Left ventricle myocardium inferior (tissue), 1 donor: ENCODE measurements at places on chromosomes 6 and 20. TPM values are rescaled to one million over a fixed set of nuclear protein-coding genes. Genes with fewer than 3 reads are reported as not detected.

Gene ZNF512B
- 12.6 TPM for total RNA-seq

Gene ENPP3
- total RNA-seq, result 0.14 TPM

Gene SLC17A9
- total RNA-seq, result 0.47 TPM

Gene CDC40
- 16.1 TPM for total RNA-seq

Gene GPANK1
- total RNA-seq, result 19.2 TPM

Gene CUTA
- 107 TPM for total RNA-seq

Gene TSBP1
- total RNA-seq, result not detected

Gene DNMT3B
- total RNA-seq, result 0.49 TPM

Gene JPH2
- total RNA-seq, result 151 TPM
